ENCODE measurements at places on chromosomes 6 and 20.
A peak's percentile ranks its signal among the peaks of the same experiment; 100 is the strongest.

DNA sequence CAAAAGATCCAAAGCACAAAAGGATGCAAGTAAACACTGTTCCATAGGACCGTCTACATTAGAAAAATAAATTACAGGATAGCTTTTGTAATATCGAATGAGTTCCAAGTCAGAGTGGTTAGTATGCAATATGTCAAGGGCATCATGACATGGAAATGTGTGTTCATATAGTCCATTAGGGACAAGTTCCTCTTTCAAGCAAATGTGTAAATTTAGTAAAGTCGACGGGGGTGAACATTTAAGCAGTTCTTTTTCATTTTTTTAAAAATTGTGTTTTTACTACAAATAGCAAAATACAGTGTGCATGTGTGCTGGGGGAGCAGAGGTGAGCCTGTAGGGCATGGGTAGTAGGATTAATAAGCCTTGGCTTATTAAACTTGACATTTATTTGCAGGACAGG, 359.0 kb downstream of the ESR1 start:
- no peak for DNase-seq

- no peak for DNase-seq
Measured at GRCh38 chr6:11810039-11810541, 31.5 kb upstream of the ADTRP start.

- peak; percentile 49 for DNase-seq
Measured at GRCh38 chr6:7726416-7727085, 652 bp downstream of the BMP6 start.

- no peak for DNase-seq
Measured at GRCh38 chr20:58137236-58137635, 91.2 kb downstream of the ANKRD60 start.
